Dorsolateral prefrontal cortex (tissue), 122 donors: ENCODE measurements at places on chromosomes 3 and 15.
A peak's percentile ranks its signal among the peaks of the same experiment; 100 is the strongest.

DNA sequence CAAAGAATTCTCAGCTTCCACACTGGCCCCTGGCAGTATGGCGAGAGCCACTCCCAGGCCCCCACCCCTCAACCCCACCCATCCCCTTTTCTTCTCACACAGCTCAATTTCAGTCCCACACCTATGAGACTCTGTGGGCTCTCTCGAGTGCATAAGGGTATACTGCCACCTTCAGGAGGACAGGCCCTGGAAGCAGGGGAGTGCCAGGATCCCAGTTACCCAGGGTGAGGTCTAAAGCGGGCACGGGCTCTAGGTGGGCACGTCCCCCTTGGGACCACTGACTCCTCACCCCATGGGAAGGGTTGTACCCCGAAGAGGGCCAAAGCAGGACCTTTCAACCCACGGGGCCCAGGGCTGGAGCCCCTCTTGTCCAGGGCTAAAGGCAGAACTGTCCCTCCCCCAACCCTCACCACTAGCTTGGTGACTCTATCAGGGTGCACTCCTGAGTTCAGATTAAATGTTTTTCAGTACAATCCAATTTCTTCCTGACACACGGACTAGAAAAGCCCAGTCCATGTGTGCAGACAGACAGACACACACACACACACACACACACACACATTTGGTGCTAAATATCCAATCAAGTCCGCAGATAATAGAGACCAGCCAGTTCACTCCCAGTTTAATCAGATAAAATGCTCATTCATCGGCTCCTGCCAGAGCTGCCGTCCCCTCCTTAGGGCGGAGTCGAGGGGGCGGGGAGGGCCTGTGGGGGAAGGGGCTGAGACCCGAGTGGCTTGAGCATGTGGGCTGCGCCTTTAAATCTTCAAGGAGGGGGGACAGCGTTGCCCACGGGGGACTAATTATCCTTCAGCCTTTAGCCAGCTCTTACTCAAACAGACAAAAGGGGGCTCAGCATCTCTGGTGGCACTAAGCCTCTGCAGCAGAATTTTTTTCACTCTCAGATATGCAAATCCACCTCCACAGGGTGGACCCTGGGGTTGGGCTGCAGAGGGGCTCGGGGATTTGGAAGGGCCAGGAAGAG is 59.3 kb downstream of the CYP11A1 start:
- DNase-seq, result peak; percentile 55

DNA sequence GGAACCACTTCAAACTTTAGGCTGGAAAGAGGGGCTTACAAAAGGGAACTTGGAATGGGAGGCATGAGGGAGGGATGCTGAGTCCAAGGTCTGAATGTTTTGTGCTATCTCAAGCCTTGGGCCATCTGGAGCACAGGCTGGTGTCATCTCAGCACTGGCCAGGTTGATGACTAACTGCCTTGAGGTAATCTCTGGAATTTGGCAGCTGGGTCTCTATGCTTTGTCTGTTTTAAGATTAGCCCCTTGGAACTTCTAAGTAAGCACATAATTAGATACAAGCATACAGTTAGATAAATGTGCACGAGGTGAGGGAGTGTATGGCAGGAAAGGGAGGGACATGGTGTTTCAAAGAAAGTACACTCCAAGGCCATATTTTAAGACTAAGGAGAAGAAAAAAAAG is 252.4 kb upstream of the CCDC54 start:
- DNase-seq, result no peak

GRCh38 chr15:88083811-88084760 is 172.5 kb downstream of the NTRK3 start:
- no peak for DNase-seq

GRCh38 chr15:56244811-56245576 is 1.3 kb upstream of the RFX7 start:
- DNase-seq, result no peak
